ENCODE measurements at places on chromosomes 12 and 14.

GRCh38 chr12:46109343-46110222 lies 119.2 kb upstream of the SCAF11 start:
- DNase-seq: peak; percentile 48

GRCh38 chr14:48568688-48569087 lies 893.3 kb upstream of the MDGA2 start:
- DNase-seq: no peak

DNA sequence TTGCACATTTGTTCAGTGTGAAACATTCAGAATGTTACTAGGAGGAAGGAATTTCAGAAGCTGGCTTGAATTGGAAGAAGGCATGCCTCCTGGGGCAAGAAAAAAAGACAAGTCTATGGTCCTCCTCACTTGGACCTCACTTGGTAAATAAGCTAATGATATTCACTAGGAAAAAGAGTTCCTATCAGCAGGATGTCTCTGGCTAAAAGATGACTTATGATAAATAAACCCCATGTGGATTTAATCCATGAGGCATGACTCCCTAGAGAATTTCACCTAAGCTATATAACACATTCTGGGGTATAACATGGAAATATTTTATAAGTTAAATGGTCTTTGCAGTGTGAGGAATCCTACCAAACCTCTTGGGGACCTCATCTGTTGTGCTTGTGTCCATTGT lies 199.9 kb downstream of the LRIG3 start:
- DNase-seq: peak; percentile 27

GRCh38 chr12:76402259-76402658 lies 54.0 kb upstream of the BBS10 start:
- DNase-seq: no peak

- peak; percentile 79 for DNase-seq
Measured at GRCh38 chr12:49776413-49776812, 35.1 kb downstream of the TMBIM6 start.

- peak; percentile 93 for DNase-seq
Measured at GRCh38 chr12:95336387-95337067, 118.9 kb downstream of the VEZT start.

- peak; percentile 94 for DNase-seq
Measured at GRCh38 chr14:27836386-27836785, 930.2 kb upstream of the FOXG1 start.

DNA sequence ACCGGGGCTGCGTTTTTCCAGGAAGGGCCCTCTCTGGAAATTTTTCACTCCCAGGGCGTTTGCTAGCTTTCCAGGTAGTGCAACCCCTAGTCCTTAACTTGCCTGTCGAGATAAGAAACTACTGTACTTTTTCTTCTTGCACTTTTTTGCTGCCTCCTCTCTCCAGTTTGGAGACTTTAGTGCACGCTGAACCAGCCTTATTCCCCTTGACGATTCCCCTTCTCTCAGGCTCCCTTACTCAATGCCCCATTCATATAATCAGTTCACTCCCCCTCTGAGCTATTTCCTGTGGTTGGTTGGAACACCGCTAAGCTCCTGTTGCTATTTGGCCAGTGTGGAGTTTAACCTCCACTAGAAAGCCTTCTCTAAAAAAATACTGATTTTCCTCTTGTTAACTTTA lies 682 bp downstream of the CREBL2 start:
- DNase-seq: peak; percentile 67
